ENCODE measurements at places on chromosomes 5 and 9.

DNA sequence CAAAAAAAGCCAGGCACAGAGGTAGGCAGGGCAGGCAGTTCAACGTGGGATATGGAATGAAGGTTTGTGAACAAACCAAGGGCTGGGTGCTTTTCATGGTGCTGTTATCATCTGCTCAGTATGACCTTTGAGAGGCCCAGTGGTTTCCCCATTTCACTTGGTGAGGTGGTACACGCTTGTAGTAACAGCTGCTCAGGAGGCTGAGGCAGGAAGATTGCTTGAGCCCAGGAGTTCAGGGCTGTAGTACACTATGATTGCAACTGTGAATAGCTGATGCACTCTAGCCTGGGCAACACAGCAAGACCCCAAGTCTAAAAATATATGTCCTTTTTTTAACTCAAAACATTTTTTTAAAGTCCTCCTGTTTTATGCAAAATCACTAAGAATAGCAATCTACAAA is 174.8 kb downstream of the ENC1 start:
- DNase-seq: no peak

- DNase-seq: no peak
Measured at GRCh38 chr5:79754865-79755555, 65.4 kb downstream of the CMYA5 start.

GRCh38 chr5:10860645-10861422 is 99.8 kb upstream of the DAP start:
- peak; percentile 51 for DNase-seq

GRCh38 chr5:10610058-10610457 is 46.2 kb downstream of the ANKRD33B start:
- no peak for DNase-seq

- DNase-seq: peak; percentile 59
Measured at GRCh38 chr9:104869811-104870210, 58.1 kb downstream of the ABCA1 start.

DNA sequence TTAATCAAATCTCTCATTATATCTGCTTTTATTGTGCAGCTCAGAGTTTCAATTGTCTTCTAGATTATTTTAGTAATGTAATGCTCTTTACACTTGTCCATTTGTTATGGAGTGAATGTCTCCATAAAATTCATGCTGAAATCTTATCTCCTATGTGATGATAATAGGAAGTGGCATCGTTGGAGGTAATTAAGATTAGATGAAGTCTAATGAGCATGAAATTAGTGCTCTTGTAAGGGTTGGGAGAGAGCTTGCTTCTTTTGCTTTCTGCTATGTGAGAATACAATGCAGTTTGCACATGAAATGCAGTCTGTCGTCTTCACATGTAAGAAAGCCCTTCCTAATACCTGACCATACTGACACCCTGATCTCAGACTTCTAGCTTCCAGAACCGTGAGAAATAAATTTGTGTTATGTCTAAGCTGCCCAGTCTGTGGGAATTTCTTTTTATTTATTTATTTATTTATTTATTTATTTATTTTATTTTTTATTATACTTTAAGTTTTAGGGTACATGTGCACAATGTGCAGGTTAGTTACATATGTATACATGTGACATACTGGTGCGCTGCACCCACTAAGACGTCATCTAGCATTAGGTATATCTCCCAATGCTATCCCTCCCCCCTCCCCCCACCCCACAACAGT is 1399.2 kb upstream of the CDH6 start:
- no peak for DNase-seq

DNA sequence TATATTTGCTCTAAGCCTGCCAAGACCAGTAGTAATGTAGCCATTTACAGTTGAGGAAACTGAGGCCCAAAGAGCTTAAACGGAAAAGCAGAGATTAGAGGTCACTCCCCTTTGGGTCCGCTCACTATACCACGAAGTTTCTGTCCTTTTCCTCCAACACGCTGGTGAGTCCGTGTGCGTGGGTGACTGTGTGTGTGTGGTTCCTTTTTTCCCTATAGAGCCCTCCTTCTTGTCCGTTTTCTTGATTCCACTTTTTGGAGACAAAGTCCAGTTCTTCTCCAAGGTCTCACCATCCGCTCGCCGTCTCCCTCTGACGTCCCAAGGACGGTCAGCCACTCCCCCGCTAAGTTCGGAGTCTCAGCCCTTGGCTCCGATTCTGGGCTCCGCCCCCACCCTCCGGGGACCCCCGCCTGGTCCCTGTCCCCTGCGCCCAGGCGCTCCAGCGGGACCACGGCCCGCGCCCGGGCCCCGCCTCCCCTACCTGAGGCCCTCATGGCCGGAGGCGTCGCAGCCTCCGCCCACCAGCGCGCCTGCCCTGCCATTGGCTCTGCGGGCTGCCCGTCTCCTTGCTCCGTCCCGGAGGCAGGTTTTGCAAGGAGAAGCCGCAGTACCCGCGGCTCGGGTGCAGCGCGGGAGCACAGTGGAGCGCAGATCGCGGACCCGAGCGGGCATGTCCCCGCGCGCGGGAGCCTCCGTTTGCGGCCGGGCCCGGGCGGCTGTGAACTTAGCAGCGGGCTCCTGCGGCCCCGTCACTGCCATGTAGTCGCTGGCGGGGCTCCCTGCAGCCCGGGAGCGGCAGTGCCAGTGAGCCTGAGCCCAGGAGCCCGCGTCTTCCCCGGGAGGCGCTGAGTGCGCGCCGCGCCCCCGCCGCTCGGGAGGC is at the start of gene MAST4:
MAST4 (plus strand) TSS at position 638 of the 880 bp plus-strand sequence. CDS start 263 bp downstream, outside the sequence.
- DNase-seq: peak; percentile 84

GRCh38 chr5:59919484-59919883 is 26.0 kb upstream of the PDE4D start:
- DNase-seq: no peak

- peak; percentile 45 for DNase-seq
Measured at GRCh38 chr5:174793684-174794328, 69.4 kb downstream of the MSX2 start.

GRCh38 chr9:91102269-91102668 is 259.4 kb downstream of the AUH start:
- DNase-seq: no peak

DNA sequence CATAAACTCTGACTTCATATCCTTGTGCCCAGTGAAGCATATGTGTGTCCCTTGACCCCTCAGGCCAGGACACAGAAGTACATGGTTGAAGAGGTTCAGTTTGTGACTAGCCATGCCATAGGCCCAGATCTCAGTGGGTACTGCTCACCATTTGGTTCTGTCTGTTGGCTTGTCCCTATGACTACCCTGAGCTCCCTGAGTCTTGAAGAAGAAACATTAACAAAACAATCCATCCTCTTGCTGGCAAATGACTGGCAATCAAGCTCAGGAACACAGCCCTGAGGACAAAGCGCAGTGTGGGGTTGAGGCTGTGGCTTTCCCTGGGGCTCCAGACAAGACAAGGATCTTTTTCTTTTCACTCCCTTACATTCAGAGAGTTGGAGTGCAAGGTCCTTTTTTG is 46.3 kb downstream of the TNFAIP8 start:
- no peak for DNase-seq

DNA sequence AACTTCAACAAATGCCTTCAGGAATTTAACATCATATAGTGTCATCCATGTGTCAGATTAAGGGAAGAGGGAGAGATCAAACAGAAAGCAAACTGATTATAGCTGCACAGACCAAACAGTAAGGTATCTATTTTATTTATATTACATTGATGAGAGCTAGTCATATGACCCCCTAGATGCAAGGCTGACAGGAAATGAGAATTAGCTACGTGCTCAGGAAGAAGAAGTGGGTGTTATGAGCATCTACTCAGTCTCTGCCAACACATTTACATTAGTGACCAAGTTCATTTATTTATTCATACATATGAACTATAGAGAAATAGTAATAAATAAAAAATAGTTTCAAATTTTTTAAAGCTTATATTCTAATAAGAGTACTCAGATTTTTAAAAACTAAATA is 787.3 kb downstream of the KCTD16 start:
- DNase-seq: no peak

DNA sequence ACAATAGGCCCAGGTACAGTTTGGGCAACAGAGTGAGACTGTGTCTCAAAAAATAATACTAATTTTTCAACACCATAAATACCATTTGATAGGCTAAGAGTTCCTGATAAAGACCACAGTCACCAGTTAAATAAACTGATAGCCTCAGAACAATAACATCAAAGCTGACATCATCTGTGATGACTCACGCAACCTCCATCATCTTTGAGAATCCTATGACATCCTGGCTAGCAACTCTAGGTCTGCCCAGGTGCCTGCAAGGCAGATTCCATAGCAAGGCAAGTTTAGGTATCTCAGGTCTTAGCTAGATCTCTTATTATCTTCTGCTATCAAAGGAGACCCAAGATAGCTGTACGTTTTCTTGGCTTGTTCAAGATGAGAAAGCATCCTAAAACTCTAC is 30.5 kb upstream of the UBAP2 start:
- peak; percentile 17 for DNase-seq

DNA sequence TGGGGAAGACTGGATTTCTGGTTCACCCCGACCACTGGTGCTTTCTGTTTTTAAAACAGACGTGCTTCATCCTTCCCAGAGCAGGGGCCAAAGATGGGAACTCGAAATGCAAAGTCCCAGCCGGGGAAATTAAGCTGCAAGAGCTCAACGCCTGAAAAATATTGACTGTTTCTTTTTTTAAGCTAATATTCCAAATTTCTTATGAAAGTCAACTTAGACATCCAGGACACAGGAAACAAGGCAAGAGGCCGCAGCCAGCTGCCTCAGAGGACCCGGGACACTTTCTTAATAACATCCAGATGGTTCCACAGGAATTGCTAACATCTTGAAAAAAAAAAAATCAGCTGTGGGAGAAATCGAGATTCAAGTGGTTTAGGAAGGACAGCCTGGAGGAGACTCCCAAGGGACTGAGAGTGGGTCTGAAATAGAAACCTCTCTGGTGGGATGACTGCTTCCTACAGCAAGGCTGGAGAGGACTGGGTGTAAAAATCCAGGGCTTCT is 144.9 kb downstream of the FGF1 start:
- DNase-seq: peak; percentile 89

GRCh38 chr5:99694884-99695283 is 766.1 kb upstream of the CHD1 start:
- DNase-seq: no peak

DNA sequence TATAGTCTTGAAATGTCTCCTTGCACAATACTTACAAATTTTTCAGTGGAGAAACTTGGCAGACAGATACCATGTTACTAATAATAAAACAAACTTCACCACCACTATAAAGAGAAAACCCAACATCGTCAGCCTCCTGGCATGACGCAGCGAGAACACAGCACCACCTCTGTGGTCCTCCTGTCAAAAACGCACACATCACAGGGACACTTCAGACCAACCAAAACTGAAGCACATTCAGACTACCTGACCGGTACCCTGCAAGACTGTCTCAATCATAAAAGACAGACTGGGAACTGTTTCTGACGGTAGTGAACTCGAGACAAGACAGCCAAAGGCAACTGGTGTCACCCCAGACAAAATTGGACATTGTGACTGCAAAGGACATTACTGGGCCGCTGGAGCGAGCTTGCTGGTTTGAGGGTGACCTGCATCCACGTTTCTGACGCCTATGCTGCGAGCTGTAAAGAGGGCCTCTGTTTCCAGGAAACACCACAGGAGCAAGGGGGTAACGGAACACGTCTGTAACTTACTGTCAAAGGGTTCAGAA is 34.4 kb downstream of the NSUN2 start:
- no peak for DNase-seq

GRCh38 chr5:119439140-119439631 is 13.1 kb upstream of the HSD17B4 start:
- no peak for DNase-seq

GRCh38 chr5:58786711-58787303 is 203.9 kb downstream of the RAB3C start:
- DNase-seq: no peak

GRCh38 chr9:79247021-79247420 is 324.7 kb upstream of the TLE4 start:
- DNase-seq: no peak

GRCh38 chr5:136192526-136193321 is at the start of gene SMIM32:
TSS of gene SMIM32 (minus strand) at chr5:136193162. CDS start at chr5:136192524, 638 bp downstream.
- peak; percentile 30 for DNase-seq

DNA sequence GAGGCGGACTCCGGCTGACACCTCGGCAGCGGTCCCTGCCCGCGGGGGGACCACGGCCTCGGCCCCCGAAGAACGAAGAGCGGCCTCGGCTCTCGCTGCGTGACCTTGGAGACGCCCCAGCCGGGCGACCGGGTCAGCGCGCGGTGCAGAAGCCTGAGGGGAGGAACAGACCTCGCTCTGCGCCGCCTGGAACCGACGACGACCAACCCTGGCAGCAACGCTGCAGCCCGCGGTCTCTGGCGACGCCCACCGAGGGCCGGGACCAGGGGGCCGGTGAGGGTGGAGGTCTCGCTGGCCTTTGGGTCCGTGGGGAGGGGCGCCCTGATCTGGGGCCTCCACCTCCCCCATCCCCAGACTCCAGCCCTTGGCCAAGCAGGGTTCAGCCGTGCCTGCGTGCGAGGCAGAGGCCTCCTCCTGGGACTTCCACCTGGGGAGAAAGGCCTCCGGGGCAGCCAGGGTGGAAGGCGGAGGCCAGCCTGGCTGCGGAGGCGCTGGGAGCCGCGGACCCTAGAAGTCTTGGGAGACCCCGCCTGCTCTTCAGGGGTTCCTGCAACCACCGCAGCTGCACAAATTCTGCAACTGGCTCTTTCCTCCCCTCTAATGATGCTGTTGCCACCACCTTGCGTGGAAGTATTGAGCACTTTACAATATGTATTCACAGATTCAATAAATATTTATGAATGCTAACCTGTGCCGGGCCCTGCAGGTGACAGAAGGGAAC is 44.3 kb upstream of the SLC12A7 start:
- DNase-seq: no peak

DNA sequence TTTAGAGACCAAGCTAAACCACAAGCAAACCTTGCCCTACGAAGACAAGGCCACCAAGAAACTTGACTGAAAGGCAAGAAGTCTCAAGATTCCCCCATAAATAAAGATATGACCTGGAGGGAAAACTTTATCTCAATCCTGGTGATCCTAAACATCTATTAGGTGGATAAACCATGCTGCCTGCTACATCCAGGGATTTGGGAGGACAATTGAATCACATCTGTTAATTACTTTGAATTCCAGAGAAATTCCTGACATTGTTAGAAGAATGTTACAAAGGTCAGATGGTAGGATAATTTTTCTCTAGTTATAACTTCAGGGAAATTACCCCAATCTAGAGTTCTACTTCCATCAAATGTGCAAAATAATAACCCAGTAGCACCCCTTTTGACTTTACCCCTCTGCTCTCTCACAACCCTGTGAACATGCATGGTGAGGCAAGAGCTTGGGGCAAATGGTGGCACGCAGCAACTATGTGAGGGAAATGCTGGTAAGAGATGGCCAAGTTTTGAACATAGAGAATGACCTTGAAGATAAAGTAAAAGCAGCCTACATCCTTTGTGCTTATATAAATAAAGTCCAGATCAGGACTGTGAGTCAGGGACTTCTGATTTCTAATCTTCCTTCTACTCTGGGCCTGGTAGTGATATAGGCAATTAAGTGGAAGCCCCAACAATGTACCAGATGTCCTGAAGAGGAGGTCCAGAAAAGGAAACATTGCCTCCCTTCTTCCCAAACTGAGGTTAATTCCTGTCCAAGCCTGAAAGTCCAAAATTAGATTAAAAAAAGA is 57.1 kb upstream of the PTGER4 start:
- DNase-seq: no peak

DNA sequence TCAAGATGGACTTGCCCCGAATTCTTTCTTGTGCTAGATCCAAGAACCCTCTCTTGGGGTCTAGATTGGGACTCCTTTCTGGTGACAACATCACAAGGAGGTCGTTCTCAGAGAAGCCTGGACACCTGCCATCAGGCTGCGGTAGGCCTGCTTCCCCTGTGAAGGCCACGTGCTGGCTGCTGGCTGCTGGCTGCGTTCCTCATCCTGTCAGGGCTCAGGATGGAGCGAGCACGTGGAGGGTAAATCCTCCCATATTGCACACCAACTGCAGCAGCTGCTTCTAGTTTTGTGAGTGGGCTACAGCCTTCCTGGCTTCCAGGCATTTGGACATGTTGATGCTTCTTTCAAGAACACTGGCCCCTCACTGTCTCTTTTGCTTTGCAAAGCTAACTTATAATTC is 95.6 kb downstream of the HSPA4 start:
- no peak for DNase-seq

All from mesenchymal stem cell (in vitro differentiated cells and primary cell).